ENCODE measurements at places on chromosomes 1 and 21.

DNA sequence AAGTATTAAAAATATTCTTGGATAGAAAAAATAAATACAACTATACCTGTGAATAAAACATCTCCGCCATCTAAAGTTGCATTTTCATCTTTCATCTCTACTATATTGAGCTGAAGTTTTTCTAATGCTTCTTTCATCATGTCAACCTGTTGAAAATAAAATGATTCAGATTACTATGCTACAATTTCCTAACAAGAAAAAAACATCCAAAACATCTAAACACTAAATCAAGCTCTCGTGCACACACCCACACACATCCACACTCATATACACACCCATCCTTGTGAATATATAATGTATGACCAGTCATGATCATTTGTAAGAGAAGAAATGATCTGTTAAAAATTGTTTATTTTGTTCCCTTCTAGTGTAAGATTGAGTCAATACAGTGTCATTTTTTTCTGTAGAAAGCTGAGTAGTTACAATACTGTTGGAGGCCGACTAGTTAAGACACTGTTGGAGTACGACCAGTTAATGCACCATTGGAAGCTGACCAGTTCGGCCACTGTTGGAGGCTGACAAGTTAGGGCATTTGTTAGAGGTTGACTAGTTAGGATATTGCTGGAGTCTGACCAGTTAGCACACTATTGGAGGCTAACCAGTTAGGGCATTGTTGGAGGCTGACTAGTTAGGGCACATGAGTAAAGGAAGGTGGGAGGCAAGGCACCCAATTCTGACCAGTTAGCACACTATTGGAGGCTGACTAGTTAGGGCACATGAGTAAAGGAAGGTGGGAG is 82.4 kb upstream of the BCL10 start:
- DNase-seq = no peak

GRCh38 chr1:2080140-2080539 is 29.9 kb downstream of the PRKCZ start:
- DNase-seq = no peak

DNA sequence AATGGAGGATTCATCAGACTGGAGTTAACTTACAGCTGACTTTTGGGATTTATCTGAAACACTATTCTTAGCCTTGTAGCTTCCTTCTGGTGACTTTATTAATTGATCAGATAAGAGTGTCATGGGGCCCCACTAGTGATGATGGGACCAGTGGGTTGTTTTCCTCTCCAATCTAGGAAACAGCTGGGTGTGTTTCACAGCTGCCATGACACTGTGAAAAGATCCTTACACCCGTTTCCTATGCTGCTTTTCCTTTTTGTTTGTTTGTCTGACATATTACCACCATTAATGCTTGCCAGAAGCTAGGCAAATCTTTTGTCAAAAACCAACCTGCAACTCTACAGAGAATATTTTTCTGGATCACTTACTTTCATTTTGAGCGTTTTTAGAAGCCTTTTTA is 86.2 kb downstream of the ZBTB18 start:
- DNase-seq = no peak

DNA sequence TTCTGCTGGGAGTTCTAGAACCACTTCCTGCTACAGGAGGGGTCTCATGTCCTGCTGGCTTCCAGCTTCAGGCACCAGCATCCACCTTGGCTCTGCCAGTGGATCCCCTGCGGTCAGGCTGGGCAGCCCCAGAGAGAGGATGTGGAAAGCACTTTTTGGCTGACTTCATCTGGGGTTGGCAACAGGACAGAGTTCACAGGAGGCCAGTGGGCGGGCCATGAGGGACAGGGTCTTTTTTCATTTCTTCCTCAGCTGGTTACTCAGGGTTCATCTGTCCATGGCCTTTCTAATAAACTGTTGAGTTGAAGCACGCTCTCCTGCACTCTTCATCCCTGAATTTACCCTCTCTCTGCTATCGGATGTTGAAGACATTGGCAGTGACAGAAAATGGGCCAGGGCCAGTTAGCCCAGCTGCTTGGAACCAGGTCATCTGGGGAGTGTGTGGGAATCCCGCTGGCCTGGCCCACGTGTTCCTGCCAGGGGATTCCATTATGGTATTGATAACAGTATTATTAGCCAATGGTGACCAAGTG is 45.2 kb downstream of the RPS6KA1 start:
- no peak for DNase-seq

Data from central memory CD8-positive, alpha-beta T cell (primary cell).